Activated CD8-positive, alpha-beta T cell treated with anti-CD3 and anti-CD28 coated beads for 36 hours (primary cell): ENCODE measurements at places on chromosomes 2 and 18.
A peak's percentile ranks its signal among the peaks of the same experiment; 100 is the strongest.

GRCh38 chr2:36579297-36579664 lies 18.7 kb downstream of the FEZ2 start:
- DNase-seq: no peak

- DNase-seq: no peak
These were observed 5.1 kb downstream of the TXNL4A start for GRCh38 chr18:79983253-79983652.

- DNase-seq: no peak
These were observed 4.7 kb downstream of the NBAS start for GRCh38 chr2:15556311-15556930.

DNA sequence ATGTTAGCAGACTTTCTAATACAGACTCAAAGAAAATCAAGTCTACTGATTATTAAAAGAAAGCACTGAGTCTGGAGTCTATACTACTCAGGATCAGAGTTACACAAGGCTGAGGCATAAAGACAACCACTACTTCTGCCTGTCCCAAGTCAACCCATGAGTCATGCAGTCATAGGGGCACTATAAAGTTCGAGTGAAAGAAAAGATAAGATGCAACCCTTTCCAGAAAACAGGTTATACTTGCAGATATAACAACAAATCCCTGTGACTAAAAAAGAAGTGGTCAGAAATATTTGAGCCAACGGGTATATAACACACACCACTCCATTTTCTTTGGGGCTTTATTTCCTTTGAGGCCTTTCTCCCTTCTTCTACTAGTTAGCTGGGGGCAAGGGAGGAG lies 18.6 kb upstream of the SCRN3 start:
- no peak for DNase-seq

DNA sequence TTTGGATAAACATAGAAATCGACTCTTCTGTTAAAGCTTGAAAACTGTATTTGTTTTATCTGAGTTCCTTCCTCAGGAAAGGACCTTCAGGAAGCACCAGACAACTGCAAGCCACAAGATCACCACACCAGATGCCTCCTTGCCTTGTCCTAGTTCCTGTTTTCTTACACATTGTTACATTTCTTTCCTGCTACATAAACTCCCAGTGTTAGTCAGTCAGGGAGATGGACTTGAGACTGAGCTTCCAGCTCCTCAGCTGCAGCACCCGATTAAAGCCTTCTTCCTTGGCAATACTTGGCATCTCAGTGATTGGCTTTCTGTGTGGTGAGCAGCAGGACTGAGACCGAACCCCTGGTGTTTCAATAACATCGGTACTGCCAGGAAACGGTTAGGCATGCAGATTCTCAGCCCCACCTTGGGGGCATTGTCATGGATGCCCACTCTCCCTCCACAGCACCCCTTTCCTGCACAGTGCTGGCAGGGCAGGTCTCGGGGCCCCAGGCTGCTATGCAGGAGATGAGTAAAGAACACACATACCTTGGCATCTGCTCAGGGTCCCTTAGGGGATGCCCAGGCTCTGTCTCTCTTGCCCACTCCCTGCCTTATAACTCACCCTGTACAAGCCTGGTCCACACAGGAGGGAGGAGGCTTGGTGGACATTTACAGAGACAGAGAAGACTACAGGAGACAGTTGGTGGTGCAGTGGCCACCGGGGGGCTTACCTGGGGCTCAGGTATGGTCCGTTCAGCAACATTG lies 32.6 kb downstream of the ANKMY1 start:
- no peak for DNase-seq

DNA sequence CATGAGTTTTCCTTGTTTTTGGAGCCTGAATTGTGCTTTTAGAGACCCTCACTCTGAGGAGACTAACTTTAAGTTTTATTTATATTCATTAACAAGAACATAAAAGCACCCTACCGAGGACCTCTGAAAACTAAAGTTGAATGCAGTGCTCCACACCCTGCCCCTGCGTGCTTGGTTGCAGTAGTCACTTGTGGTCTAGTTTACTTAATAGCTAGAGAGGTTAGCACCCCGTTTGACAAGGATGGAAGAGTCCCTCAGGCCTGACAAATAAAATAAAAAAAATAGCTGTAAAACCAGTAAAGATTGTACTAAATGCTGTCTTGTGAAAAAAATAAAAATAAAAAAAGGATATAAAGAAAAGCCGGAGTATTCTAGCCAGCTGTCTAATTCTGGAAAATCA lies 395.2 kb downstream of the MTX2 start:
- no peak for DNase-seq

GRCh38 chr2:126399001-126399400 lies 257.0 kb upstream of the GYPC start:
- peak; percentile 46 for DNase-seq

DNA sequence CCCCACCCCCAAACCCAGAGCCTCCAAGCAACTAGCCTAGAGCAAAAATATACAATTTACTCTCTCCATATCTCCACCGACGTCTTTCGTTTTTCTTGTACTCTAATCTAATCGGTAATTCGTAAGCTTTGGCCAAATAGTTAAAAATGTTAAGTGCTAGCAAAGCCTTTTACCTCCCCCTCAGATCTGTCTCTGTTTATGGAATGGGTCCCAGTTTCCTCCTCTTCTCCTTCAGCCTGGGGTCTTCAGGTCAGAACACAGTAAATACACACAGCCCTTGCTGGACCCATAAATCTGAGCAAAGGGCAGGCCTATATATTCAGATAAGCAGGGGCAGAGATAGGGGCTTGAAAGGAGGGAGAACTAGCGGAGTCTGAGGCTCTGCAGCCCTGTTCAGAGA lies 267.4 kb downstream of the MEIS1 start:
- DNase-seq: no peak

DNA sequence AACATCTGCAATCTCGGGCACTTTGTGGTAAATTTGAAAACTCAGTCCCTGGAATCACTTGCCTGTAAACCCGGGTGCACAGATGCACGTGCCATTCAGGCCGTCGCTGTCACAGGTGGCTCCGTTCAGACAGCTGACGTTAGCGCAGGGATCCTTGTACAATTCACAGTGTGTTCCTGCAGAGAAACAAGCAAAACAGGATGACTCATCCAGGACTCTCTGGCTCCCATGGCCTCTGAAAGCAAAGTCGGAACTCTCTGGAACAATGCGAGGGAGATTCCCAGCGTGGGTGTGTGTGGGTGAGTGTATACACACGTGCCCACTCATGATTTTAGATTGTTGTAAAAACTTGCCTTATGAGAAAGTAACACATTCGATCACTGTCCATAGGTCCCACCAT lies 136.1 kb upstream of the PID1 start:
- DNase-seq: no peak

GRCh38 chr2:25258847-25259736 lies 82.6 kb downstream of the DNMT3A start:
- no peak for DNase-seq

GRCh38 chr18:41624460-41624859 lies 330.6 kb upstream of the PIK3C3 start:
- DNase-seq: no peak

DNA sequence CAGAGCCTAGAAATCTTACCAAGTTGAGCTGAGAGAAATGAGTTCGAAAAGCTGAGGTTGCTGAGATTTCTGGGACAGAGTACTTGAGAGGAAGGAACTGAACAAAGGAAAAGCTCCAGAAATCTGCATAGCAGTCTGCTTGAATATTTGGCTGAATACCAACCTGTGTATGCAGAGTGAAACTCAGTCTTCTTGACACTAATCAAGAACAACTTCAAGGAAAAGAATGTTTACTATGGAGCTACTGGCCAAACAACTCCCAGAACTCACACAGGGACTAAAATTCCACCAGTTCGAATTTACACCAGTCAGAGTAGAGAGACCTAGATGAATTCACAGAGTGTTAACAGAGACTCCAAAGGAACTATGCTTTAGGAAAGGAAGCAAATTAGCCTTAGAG lies 66.5 kb downstream of the USP37 start:
- no peak for DNase-seq

GRCh38 chr2:189661957-189662321 lies 680 bp downstream of the ASNSD1 start:
- DNase-seq: no peak

DNA sequence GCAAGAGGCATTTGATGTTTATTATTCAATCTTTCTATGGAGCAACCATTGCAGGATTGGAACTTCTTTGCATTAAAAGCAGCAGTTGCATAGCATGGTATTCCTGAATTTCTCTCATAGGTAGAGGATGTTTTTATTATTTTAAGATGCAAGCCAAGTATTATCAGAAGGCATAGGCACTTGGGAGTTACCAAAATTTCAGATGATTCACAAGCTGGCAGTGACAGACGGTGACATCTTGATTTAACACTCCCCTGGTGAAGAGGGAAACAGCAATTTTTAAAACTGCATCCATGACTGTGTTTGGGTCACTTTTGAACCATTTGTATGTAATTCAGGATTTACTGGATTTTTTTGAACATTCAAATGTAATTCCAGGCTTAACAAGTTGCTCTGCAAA lies 654.3 kb downstream of the SLC4A3 start:
- DNase-seq: no peak

GRCh38 chr2:121513597-121514333 lies 16.9 kb upstream of the RNU4ATAC start:
- no peak for DNase-seq

DNA sequence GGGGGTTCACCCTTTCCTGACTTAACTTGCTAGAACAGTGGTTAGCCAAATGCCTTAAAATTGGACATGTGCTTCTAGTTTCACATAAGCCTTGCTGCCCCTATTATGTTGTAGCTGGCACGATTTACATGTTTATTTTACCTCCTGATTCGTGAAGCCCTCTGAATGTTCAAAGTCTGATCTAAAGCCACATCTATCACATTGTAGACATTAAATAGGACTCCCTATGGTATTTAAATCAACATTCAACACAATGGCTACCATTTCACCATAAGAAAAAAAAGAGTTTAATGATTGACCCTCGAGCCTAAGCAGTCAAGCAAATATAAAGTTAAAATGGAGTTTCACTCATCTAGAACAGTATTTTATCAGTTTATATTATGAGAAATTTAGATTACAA lies 151.5 kb downstream of the GULP1 start:
- DNase-seq: no peak

- no peak for DNase-seq
These were observed 18.3 kb upstream of the CDC42EP3 start for GRCh38 chr2:37689751-37690150.

- DNase-seq: no peak
These were observed 318.9 kb upstream of the ACVR2A start for GRCh38 chr2:147525819-147526489.

DNA sequence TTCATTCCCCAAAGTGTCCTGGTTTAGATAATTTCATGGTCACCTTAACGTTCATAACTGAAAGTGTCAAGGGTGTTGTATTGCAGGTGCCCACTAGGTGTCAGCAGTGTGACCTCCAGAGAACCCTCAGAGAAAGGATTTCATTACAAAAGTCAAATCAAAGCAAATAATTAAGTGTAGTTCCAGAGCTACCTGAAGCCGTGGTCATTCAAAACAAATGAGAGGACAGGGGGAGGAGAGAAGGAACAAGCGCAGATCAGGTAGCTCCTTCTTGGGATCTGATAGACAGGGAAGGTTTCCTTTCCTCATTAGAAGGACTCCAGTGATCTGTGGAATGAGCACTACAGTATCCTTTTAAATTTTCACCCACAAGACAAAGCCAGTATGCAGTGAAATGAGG lies at the start of gene SLC9A4:
Gene SLC9A4, plus strand, starts transcription at position 207 of the 400 bp plus-strand sequence. CDS start 534 bp downstream, outside the sequence.
- peak; percentile 80 for DNase-seq

DNA sequence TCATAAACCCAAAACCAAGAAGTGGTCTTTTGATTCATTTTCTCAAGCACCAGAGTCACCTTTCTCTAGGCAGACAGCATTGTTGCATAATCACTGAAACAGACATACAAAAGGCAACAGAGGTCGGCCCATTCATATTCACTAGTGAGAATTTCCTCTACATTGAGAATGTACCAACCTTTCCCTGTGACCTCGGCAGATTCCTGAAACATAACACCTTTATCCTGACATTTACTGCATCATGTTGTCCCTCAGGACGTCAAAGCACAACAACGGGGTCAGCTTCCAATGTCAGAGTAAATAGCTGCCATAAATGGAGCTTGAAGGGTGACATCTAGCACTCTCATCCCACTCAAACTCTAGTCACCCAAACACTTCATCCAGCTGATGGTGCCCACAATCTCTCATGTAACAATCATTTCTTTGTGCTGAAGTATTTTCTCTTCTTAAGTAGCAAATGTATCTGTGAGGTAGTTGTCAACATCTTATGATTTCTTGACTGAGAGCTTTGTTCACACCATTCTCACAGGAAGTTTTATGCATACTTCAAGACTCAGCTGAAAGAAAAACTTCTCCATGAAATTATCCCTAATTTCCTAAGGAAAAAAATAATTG lies 802.6 kb upstream of the CHAC2 start:
- DNase-seq: no peak

- no peak for DNase-seq
These were observed 9.1 kb upstream of the KLHL30 start for GRCh38 chr2:238129166-238130010.
